Motor neuron (in vitro differentiated cells): ENCODE measurements at places on chromosomes 11 and 22. TPM values are rescaled to one million over a fixed set of nuclear protein-coding genes. Genes with fewer than 3 reads are reported as not detected.

ARHGAP32 gene
- 5.8 and 8.0 TPM in 2 replicates for total RNA-seq

KCNE3 gene
- 0.21 and 0.27 TPM in 2 replicates for total RNA-seq

MAP6 gene
- 0.36 and 1.5 TPM in 2 replicates for total RNA-seq

HTATIP2 gene
- total RNA-seq = 0.45 and 1.9 TPM in 2 replicates

MMP3 gene
- not detected in 2 replicates for total RNA-seq

KDM4E gene
- total RNA-seq = 0.22 and 0.50 TPM in 2 replicates

HPS5 gene
- 33.2 and 38.0 TPM in 2 replicates for total RNA-seq

GGT5 gene
- total RNA-seq = 0.18 and 0.21 TPM in 2 replicates

DNA sequence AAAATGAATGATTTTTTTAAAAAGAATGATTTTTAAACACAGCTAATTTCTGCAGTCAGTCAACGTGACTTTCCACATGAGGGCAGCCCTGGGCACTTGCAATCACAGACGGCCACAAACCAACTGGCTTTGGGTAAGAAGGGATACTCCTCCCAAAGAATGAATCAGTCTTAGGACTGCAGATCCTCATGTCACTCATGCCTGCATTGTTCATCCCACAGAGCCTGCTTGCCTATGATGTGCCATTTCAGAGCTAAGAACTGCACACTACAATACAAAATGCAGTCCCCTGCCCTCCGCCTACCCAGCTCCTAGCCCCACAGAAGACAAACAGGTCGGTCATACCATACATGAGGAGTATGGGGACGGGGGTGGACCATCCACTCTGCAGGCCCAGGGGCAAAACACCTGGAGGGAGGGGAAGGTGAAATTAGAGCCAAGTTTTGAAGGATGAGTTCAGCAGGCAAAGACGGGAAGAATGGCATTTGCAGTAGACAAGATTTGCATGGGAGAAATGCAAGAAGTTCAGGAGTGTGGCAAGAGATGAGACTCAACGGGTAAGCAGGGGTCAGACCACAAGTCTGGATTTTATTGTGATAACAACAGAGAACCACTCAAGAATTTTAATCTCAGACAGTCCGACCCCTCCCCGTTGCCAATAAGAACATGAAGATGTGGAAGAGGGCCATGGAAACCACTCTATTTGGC, 24.7 kb downstream of the PACSIN2 start:
- ATAC-seq = peak; percentile 62

DNA sequence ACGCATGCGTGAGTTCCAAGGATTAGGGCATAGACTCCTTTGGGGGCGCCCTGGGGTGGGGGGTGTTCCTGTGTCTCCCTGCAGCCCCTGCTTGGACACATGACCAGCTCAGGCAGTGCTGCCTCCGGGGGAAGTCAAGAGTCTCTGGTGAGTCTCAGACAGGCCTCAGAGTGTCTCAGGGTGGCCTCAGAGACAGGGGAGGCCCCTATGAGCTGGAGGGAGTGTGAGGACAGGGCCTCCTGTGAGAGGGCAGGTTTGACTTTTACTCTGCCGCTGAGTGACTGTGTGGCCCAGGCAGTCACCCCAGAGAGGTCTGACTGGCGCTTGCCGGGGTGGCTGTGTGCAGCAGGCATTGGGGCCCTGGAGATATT, 41.2 kb upstream of the KCNQ1OT1 start:
- ATAC-seq = peak; percentile 14

DNA sequence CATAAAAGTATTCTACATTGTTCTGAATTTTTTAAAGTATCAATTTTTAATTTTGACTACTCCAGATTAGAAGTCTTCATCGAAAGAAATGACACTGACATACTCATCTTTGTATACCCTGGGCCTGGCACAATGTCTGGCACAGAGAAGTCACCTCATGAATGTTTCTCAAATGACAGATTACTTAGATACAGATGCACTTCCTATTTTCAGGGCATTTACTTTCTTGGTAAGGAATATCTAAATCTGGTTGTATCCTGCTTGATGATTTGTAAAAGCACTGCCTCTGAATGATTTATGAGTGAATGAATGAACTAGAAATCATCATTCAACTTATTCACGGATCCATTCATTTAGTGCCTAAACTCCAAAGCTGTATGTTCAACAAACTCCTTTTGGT, 1784.7 kb downstream of the LRRC4C start:
- ATAC-seq = no peak

DNA sequence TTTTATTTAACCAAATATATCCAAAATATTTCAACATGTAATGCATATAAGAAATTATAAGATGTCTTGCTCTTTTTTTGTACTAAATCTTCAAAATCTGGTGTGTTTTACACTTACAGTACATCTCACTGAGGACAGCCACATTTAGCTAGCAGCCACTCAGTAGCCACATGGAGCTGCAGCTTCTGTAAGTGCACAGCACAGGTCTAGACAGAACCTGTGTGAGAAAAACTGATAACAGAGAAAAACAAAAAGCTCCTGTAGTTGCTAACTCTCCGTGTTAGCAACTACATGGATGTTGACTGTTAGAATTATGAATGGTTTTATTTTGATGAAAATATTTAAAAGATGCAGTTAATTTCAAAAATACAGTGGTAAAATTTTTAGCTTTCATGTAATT, 22.2 kb downstream of the ASRGL1 start:
- no peak for ATAC-seq

DNA sequence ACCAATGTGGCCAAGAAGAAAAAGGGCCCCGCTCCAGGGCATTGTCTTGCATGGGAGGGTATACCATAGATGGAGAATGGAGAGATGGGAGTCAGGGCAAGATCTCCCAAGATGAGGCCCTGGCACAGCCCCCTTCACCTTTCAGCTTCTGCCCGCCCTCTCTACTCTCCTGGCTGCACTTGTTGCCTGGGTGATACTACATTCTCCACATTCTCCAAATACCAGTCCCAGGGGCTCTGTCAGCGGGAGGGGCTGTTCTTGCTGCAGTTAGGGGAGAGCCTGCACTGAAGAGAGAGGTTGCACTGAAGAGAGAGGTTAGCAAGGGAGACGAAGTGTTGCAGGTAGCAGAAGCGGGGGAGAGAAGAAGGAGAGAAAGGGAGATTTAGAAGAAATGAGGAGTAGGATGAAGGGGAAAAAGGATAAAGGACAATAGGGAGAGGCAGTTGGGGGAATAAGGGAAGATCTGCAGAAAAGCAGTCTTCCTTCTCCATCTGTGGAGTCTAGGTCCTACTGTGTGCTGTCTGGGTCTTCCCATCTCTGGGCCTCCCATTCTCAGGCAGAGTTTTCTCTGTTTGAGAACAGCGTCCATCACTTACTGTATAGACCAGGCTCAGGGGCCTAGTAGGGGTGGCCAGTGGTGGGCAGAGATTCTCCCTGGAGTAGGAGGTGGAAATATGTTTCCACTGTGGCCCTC, 8.0 kb downstream of the PHLDB1 start:
- ATAC-seq = no peak

GRCh38 chr22:42074846-42075676, 1.0 kb downstream of the PHETA2 start:
- ATAC-seq = no peak

- ATAC-seq = no peak
Observed at GRCh38 chr11:85759915-85760314, 51.0 kb downstream of the SYTL2 start.

DNA sequence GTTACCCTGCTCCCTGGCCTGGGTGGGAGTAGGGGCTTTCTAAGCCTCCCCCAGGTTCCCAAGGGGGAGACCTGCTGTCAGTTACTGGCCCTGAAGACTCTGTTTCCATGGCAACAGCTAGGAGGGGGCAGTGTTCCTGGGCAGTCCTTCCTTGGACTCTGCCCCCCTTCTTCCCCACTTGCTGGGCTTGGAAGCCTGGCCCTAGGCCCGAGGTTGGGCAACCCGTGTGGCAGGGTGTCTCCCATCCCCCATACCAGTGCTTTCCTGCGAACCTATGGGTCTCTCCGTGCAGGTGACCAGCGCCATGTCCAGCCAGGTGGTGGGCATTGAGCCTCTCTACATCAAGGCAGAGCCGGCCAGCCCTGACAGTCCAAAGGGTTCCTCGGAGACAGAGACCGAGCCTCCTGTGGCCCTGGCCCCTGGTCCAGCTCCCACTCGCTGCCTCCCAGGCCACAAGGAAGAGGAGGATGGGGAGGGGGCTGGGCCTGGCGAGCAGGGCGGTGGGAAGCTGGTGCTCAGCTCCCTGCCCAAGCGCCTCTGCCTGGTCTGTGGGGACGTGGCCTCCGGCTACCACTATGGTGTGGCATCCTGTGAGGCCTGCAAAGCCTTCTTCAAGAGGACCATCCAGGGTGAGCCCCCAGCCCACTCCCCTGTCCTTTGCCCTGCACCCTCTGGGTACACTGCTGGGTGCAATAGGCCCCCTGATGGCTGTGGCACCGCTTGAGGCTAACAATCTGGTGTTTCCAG, 1.7 kb downstream of the ESRRA start:
- ATAC-seq = no peak

DNA sequence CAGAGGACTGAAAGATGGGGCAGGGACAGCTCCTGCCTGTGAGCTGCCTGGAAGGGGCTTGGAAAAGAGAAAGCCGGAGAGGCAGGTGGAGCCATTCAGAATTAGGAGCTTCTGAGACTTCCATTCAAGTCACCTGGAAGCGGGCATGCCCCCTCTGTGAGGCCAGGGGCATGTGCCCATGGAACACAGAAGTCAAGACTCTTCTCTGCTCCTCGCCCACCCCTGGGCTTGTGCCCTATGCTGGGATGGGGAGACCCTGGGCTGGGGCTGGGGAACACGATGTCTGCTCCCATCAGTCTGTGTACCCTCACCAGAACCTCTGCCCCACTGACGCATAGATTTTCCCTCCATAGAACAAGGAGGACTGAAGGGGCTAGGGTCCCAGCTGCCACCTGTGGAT, 372.0 kb downstream of the SHANK2 start:
- ATAC-seq = no peak

DNA sequence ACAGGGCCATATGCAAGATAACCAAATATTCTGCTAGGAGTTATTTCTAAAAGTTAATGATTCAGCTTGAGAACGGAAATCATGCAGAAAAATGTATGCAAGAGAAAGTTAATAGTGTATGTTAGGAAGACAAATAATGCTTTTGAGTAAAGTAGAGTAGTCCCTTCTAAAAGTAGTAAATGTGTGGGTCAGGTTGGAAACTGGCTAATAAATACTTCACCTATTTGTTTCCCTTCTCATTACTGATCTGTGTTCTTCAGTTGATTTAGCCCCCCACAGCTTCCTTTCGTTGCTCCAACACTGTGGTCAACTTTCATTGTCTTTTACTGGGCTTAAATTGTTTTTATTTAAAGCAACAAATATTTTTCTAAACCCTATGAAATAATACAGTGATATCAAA, 444.2 kb downstream of the CNTN5 start:
- no peak for ATAC-seq

- ATAC-seq = no peak
Observed at GRCh38 chr22:46587061-46587460, 33.1 kb upstream of the GRAMD4 start.

DNA sequence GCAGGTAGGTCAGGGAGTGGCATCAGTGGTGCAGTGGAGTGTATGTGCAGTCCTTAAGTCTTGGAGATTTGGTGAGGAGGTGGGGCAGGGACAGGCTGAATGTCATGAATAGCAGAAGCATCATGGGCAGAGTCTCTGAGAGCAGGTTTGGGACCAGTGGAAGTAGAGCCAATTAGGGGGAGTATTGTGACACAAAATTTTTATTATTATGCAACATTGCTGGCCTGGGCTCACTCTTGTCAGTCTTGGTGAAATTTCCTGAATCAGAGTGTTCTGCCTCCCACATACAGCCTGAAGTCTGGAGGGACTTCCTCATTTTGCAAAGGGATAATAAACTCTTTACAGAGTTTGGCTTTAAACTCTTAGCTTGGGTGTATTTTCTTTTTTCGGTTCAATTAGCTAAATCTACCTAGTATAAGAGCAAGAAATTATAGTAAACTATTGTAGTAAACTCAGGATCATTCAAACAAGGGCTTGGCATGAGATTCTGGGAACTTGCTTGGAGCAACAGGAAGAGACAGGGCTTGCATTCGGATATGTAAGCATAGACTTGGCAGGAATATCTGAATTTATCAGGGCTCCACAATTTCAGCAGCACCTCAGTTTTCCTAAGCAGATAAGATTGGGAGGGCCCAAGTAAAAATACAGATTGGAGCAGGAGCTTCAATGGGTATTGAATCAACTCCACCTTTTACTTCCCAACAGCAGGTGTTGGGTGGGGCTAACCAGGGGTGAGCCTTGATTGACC, 67.7 kb downstream of the FDX1 start:
- ATAC-seq = no peak
